NCI-H82 (cell line): ENCODE measurements at places on chromosomes 4 and X.

DNA sequence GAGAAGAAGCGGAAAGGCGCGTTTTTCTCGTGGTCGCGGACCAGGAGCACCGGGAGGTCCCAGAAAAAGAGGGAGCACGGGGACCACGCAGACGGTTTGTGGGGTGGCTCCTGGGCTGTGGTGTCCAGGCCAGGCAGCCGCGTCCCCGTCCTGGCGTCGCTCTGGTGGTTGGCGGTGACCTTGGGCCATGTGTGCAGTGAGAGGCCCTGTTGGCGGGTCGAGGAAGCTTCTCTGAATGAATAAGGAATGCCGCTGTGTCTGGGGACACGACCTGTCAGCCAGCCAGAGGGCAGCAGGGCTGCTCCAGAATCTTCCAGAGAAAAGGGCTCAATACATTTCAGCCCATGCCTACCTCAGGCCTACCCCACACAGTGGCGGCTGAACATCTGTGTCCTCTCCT, 24.3 kb upstream of the HGFAC start:
- no peak for DNase-seq

GRCh38 chrX:150575419-150575814, 7.0 kb downstream of the MTM1 start:
- no peak for DNase-seq

DNA sequence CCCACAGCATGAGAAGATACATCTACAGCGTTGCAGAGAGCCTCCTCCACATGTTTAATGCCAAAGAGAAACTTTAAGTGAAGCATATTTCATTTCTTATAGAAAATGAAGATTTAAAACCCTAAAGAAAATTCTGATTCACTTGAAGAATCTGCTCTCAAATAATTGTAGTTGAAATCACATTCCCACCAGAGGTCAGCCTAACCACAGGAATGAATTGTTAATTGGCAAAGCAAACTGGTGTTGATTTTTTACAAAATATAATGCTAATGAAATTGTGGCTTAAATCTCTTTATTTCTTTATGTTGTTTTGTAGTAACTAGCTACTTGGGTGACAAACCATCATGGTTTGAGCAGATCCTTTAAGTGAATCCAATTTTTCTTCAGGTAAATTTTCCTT, 31.1 kb upstream of the WDR17 start:
- DNase-seq: peak; percentile 50

DNA sequence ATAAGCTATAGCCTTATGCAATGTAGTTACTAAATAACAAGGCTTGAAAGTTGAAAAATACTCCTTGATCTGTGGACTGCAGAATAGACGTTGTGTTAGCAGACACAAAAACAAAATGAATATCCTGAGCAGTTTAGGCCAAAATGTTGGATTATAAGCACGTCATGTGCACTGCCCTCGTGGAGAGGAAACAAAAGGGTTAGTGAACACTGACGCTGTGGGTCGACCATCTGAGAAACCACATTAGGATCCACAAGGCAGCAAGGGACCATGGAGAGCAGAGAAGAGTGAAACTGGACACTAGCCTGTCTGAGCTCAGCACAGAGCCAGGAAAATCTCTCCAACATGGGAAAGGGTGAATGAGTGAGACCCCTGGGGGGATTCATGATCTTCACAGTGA, 145.3 kb downstream of the DTHD1 start:
- DNase-seq: no peak

DNA sequence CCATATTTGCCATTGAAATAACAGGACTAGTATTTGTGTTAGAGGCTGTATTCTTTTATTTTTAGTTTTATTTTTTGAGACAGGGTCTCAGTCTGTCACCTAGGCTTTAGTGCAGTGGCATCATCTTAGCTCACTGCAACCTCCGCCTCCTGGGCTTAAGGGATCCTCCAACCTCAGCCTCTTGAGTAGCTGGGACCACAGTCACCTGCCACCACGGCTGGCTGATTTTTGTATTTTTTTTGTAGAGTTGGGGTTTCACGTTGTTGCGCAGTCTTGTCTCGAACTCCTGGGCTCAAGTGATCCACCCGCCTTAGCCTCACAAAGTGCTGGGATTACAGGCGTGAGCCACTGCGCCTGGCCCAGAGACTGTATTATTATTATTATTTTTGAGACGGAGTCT, 15.3 kb downstream of the TMEM131L start:
- DNase-seq: no peak

DNA sequence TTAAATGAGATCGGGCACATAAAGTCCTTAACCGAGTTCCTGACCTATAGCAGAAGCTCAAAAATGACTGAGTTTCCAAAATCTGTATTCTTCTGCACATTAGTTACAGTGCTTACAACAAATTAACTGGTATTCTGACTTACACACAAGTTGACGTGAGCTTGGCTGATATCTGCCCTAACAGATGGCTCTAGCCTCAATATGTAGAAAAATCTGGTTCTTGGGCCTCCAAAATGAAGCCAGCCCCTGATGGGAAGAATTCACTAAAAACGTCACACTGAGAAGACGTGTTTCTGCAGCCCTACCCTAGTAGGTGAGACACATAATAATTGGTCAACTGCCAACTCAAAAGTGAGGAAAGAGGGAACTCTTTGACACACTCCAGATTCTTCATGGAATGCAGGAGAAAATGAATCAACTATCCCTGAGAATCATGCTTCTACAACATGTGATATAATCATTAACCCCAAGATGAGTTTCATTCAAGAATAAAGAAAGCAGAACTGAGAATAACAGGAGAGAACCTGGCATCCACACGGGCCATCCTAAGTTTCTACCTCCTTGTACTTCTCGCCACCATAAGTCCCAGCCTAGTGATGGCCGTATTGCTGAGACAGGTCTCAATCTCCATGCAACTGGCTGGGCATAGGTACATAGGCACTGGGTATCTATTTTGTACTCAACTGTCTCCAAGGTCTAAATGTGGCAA, 8.2 kb downstream of the STX18 start:
- no peak for DNase-seq

DNA sequence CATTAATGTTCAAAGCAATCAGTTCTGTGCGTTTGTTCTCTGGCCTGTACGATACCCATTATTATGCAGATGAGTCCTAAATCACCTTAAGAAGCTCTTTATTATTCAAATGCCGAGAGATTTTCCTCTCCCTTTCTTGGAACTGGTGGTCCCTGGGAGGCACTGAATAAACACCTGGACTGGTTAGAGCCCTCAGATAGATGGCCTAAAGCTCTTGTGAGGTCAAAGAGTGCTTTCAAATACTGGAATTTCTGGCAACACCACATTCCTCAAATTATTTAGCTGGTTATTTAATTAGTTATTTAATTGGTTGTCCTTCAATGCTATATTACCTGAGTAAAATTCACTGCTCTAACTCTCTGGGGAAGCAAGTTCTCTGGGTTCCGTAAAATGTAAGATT, 3.0 kb downstream of the ARHGEF38 start:
- DNase-seq: no peak

DNA sequence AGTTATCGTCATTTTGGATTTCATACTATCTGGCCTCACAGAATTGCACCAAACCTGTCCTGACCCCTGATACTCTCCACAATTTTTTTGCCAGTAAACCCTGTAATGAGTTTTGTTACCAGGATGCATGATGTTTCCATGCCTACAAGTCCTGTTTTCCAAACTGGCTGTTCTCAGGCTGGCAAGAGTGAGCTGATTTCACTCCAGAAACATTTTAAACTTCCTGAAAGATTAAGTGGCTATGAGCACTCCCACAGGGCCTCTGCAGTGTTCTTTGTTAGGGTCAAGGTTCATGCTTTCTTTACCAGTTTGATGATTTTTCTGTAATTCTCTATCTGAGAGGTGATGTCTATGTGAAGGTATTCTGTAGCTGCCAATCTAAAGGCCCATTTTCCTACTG, 31.7 kb upstream of the PDLIM3 start:
- DNase-seq: no peak

- no peak for DNase-seq
These were observed 4.8 kb downstream of the SOWAHD start for GRCh38 chrX:119763181-119763580.

DNA sequence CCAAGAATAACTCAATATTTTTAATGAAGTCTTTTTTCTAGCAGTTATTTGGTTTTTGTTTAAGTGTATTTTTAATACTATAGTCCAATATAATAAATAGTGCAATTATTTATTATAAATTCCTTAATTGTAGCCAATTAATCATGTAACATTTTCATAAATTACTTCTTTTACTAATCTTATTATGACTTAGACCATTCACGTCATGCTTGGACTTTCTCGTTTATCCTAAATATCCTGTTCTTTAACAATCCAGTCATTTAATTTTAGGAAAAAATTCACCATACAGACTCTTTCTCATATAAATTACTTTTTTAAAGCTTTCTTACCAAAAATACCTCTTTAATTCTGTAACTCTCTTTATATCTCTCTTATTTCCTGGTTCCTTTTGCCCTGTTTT, 350.1 kb downstream of the AR start:
- peak; percentile 5 for DNase-seq

DNA sequence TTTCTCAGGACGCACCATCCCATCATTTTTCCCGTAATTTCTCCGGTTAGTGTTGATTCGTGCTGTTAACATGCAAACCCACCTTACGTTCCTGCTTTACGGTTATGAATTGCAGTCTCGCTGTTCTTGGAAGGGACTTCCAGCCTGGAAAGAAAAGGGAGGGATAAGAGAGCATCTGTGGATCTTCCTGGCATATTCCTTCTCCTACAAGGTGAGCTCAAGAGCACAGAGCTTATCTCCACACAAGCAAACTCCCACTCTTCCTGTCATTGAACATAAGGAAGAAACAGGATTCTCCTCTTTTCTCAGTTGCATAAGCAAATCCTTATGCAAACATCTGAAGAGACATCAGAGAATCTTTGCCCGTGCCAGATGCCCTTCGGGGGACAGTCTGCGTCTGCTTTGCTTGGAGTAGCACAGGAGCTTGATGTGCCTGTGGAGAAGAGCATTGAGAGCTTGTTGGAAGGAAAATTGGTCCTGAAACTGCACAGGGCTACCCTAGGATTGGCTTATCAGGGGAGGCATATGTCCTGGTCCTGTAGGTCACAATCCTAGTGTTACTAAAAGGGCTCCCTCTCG, 127.0 kb downstream of the ASMT start:
- DNase-seq: no peak

GRCh38 chr4:68129793-68130192, at the start of gene TMPRSS11F:
TSS of gene TMPRSS11F (minus strand) at chr4:68129869. CDS start at chr4:68129820, 49 bp downstream.
- no peak for DNase-seq

GRCh38 chr4:171025776-171026175, 787.4 kb upstream of the GALNTL6 start:
- no peak for DNase-seq

GRCh38 chr4:168598191-168598590, 101.3 kb downstream of the PALLD start:
- DNase-seq: no peak

- no peak for DNase-seq
These were observed 66.5 kb downstream of the ACOX3 start for GRCh38 chr4:8373973-8374545.

GRCh38 chrX:110012818-110013485, 10.0 kb downstream of the TMEM164 start:
- DNase-seq: no peak

DNA sequence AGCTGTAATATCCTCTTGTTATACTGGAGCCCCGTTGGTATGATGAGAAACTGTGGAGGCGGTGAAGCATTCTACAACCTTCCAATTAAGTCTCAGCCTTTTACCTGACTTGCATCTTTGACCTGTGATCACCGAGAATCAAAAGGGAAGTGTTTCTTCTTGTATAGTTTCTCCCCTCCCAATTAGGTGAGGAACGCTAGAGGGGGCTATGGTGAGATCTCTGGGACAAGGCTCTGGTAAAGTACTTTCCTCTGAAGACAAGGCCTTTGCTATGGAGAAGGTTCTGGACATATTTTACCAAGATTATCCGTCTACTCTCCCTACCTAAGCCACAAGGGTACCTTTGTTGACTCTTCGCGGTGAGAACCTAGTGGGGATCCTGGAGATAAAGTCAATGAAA, 111.3 kb downstream of the CBLL2 start:
- DNase-seq: no peak

DNA sequence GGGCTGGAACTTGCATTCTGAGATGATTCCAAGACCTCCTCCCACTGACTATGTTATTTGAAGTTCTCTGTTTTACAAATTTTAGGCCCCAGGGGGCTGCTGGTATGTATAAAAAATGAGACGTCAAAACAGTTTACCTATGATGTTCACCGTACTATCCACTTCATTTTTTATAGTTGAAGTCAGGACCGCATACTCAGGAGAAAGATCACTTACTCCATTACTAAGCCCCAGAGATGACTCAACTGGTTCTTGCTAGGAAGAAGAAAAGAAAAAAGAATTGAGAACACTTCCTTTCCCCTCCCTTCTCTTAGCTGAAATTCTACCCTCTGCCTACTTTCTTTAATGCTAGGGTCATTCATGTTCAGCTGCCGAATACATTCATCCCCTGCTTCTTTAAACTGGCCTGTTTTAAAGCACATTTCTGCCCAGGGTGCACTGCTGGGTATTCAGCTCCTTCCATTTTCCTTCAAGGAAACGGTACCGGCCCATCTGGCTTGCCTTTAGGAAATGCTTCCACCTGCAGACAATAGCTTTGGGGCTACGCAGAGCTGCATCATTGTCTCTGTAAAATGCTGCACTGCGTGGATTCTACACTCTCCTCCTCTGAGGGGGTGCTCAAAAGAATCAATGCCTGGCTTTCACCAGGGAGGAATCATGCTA, 66.2 kb downstream of the IRF2 start:
- DNase-seq: no peak

GRCh38 chr4:66741081-66741480, 804.2 kb downstream of the CENPC start:
- no peak for DNase-seq

- DNase-seq: no peak
These were observed 42.8 kb downstream of the TNIP2 start for GRCh38 chr4:2713337-2713736.

DNA sequence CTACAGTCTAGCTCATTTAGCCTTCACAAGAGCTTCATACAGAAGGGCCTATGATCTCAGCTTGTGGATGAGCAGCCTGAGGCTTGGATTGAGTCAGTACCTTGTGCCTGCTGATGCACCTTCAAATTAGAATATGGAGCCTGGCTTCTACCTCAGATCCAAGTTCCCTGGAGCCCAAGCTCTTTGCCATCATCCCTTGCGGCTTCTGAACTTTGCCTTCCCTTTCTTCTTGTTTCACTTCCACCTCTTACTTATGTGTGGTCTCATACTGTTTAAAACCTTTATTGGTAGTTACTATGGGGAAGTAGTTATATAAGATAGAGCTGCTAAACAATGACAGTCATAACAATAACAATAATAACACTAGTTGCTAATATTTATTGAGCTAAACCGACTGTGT, 84.3 kb upstream of the AFF2 start:
- DNase-seq: no peak

GRCh38 chr4:99436462-99436861, 1.3 kb upstream of the ADH7 start:
- no peak for DNase-seq

DNA sequence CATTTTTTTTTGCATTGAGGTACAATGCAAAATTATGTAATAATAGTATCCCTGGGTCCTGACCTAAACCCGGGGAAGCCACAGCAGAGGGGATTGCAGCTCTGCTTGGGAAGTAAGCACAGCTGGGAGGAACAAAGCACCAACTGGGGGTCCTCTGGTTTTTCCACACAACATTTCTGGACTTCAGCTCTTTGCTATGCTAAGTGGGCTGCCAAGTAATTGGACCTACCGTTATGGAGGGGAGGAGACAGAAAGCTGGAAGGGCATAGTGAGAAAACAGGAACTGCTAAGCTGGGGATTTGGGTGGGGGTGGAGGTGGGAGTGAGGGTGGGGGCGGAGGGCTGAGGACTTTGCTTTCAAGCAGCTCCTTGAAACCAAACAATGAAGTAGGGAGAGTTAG, 183.3 kb downstream of the ZIC3 start:
- no peak for DNase-seq

GRCh38 chr4:140057701-140058100, 96.3 kb downstream of the MAML3 start:
- no peak for DNase-seq
